IgD-negative memory B cell (primary cell): ENCODE measurements at places on chromosomes 5 and 9. TPM values are rescaled to one million over a fixed set of nuclear protein-coding genes. Genes with fewer than 3 reads are reported as not detected.

The SV2C gene
- not detected for polyA plus RNA-seq

The SNCAIP gene
- not detected for polyA plus RNA-seq

The MEGF10 gene
- polyA plus RNA-seq = not detected

The DRD1 gene
- polyA plus RNA-seq = not detected

The KIAA1958 gene
- polyA plus RNA-seq = 0.98 TPM

The SHISAL2B gene
- polyA plus RNA-seq = not detected

The INSL4 gene
- not detected for polyA plus RNA-seq

The TSSK1B gene
- not detected for polyA plus RNA-seq

The COL15A1 gene
- polyA plus RNA-seq = 0.08 TPM

The GHR gene
- polyA plus RNA-seq = not detected

The NRG2 gene
- polyA plus RNA-seq = not detected

The SH3PXD2B gene
- polyA plus RNA-seq = not detected

The ARL14EPL gene
- 0.69 TPM for polyA plus RNA-seq

The GMCL2 gene
- not detected for polyA plus RNA-seq

The FAM174A gene
- 5.9 TPM for polyA plus RNA-seq

The SLC36A2 gene
- not detected for polyA plus RNA-seq

The EGFLAM gene
- not detected for polyA plus RNA-seq

The GBA2 gene
- polyA plus RNA-seq = 34.6 TPM

The HRCT1 gene
- not detected for polyA plus RNA-seq

The BARHL1 gene
- not detected for polyA plus RNA-seq

The SCGB3A2 gene
- polyA plus RNA-seq = not detected

The CARD9 gene
- polyA plus RNA-seq = 0.26 TPM

The SPATA9 gene
- polyA plus RNA-seq = not detected

The HAPLN1 gene
- not detected for polyA plus RNA-seq

The ZNF622 gene
- polyA plus RNA-seq = 63.7 TPM

The DNAJC18 gene
- 5.1 TPM for polyA plus RNA-seq

The RNF145 gene
- 15.6 TPM for polyA plus RNA-seq

The PIP5K1B gene
- 5.0 TPM for polyA plus RNA-seq

The FAM169A gene
- polyA plus RNA-seq = 1.6 TPM

The ZNF462 gene
- polyA plus RNA-seq = not detected

The OLFM1 gene
- 0.20 TPM for polyA plus RNA-seq

The FAM78A gene
- 18.3 TPM for polyA plus RNA-seq

The TAF1L gene
- polyA plus RNA-seq = not detected

The ECM2 gene
- not detected for polyA plus RNA-seq

The PCDH12 gene
- 0.29 TPM for polyA plus RNA-seq

The POLR3G gene
- 2.8 TPM for polyA plus RNA-seq

The DAB2 gene
- polyA plus RNA-seq = 0.20 TPM

The PARP8 gene
- 34.1 TPM for polyA plus RNA-seq

The TNC gene
- not detected for polyA plus RNA-seq

The ADCY2 gene
- not detected for polyA plus RNA-seq

The DAPK1 gene
- polyA plus RNA-seq = 0.86 TPM

The TSLP gene
- not detected for polyA plus RNA-seq

The SHOC1 gene
- polyA plus RNA-seq = not detected
